Sigmoid colon (tissue), 7 donors: ENCODE measurements at places on chromosomes 5 and 9. TPM values are rescaled to one million over a fixed set of nuclear protein-coding genes. Genes with fewer than 3 reads are reported as not detected.

Gene PLAC8L1
- not detected for total RNA-seq

Gene FCN2
- not detected for total RNA-seq

Gene AFAP1L1
- total RNA-seq: 5.9 TPM

Gene C5orf22
- 22.2 TPM for total RNA-seq

Gene CER1
- 0.71 TPM for total RNA-seq

Gene NR2F1-AS1
- 9.3 TPM for total RNA-seq

Gene MRPL22
- 29.8 TPM for total RNA-seq

Gene TSLP
- 1.2 TPM for total RNA-seq

Gene MGAT4B
- total RNA-seq: 30.1 TPM

DNA sequence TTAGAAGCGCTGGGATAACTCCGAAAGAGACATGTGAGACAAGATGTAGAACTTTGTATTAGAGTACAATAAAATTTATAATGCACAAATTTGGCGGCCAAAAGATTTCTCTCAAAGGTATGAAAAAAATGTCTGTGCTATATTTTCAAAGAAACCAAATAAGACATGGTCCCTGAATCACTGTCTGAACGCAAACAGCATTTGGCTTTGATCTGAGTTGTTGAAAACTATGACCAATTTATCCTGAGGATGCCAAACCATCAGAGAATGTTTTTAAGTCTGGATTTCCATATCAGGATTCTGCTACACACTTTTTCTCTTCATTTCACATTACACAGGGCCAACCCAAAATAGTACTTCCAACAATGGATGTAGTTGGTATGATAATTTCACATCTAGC lies 9.9 kb upstream of the GLIS3 start:
- DNase-seq: no peak

DNA sequence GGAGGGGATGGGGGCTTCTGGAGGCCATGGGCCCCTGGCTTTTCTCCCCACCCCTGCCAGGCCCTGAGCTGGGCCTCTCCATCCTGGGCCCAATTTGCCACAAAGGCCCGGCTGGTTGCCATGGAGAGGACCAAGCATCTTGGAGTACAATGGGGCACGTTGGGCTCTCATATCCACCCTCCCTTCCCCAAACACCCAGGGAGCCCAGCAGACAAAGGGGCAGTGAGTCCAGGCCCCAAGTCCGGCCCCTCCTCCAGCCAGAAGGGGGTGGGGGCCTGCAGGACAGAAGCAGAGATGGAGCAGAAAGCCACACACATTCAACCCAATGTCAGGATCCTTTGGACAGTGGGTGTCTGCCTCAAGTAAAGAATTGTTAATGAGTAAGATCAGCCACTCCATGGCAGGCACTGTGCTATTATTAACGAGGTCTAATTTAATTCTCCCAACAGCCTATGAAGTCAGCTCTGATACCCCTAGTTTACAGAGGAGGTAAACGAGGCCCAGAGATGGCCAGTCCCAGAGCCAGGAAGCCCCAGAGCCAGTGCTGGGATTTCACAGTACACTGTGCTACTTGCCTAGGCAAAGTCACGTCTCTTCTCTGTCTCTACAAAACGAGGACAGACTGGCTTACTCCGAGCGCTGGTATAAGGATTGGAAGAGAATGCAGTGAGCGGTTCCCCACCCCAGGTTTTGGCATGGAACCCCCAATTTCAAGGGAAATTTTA lies 2.3 kb downstream of the CRB2 start:
- DNase-seq: no peak

DNA sequence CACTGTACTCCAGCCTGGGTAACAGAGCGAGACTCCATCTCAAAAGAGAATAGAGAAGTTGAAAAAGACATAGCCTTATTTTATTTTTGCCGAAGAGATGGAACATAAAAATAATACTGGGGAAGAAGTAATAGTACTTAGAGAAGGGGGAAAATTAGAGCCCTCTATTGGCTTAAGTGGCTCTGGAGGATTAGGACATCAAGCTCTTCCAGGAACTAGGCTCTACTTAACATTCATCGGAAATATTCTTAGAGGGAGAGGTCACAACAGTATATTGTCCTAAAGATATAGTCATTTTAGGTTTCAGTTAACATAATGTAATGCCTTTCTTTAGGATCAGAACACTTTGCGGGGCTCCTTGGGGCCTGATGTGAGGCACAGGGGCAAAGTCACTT lies 86.0 kb upstream of the PLPP1 start:
- no peak for DNase-seq

GRCh38 chr9:3413984-3414383 lies 111.8 kb downstream of the RFX3 start:
- no peak for DNase-seq

DNA sequence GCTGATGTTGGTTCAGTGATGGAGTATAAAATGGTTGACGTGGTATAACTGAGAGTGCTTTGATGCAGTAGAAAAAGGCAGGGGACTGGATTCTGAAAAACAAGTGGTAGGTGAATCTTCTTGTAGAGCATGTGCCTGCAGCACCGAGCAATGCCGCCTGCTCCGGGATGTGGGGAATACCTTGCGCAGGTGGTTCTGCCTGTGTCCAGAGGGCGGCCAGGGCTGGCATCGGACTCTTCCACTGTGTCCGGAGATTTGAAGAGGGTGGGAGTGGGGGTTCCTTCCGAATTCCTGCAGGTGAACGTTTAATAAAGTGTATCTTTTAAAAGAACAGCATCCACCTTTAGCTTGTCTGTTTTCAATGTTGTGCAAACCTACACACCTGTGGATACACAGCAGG lies 238.0 kb downstream of the FANCC start:
- DNase-seq: peak; percentile 53

DNA sequence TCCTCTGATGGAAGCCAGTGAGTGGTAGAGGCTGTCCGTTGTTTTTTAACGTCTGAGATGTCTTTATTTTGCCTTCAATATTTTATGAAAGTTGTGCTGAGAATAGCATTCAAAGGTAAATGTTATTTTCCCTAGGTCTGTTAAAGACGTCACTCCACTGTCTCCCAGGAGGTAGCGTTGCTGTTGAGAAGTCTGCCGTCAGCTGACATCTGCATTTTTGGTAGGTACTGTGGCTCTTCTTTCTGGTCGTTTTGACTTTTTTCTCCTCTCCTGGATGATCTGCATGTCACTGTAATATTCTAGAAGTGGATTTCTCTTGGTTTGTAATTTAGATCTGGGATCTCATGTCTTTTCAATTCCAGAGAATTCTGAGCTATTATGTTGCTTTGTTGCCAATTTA lies 26.4 kb downstream of the SURF6 start:
- no peak for DNase-seq

- no peak for DNase-seq
These were observed 9.1 kb downstream of the LRRC70 start for GRCh38 chr5:62587737-62588136.

DNA sequence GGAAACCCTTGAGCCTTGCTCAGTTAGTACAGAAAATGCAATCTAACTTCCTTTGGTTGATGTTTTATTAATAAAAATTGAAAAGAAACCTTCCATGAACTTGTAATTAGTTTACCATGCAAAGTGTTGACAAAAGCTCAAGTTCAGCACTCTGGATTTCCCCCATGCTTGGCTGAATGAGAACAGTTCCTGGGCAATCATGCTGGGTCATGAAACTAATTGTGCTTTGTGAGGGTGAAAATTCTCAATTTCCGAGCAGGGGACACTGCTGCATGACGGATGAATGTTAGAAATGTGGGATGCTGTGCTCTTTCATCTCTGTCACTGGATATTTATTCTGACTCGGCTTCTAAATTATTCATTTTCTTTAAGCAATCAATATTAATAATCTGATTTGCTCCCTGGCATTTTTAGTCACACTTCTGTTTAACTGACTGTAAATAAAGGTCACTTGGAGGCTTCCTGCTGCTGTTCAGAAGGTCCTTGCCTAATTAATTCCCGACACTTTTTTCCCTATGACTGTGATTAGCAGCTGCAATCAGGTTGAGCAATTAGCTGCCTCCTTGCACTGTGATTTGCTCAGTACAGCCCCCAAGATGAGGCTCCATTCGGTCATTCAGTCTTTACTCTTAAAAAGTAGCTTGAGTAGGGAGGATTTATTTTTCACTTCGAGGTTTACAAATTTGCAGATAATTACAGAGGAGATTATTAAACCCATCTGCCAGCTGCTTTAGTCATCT lies 678.1 kb upstream of the ZNF608 start:
- DNase-seq: no peak

GRCh38 chr5:132254321-132254977 lies 3.0 kb upstream of the PDLIM4 start:
- DNase-seq: peak; percentile 72

- DNase-seq: no peak
These were observed 286.4 kb downstream of the FANCC start for GRCh38 chr9:95030920-95031642.

GRCh38 chr9:110065532-110065931 lies 142.4 kb downstream of the C9orf152 start:
- DNase-seq: no peak

DNA sequence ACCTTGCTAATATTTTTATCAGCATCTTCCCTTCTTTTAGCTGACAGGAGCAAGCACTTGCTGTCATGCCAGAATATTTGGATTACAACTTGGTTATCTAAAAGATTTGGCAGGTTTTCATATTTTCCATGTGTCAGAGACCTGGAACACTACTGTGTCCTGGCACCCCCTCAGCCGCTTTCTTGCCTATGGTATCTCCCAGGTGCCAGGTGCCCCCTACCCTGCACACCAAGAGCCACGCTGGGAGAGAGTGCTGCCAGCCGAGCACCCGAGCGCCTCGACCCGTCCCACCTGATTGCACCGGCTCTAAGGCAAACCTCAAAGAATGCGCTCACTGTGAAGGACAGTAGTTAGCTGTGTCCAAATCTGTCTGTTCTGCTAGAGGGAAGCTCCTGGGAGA lies 84.8 kb downstream of the GTF3C4 start:
- no peak for DNase-seq

DNA sequence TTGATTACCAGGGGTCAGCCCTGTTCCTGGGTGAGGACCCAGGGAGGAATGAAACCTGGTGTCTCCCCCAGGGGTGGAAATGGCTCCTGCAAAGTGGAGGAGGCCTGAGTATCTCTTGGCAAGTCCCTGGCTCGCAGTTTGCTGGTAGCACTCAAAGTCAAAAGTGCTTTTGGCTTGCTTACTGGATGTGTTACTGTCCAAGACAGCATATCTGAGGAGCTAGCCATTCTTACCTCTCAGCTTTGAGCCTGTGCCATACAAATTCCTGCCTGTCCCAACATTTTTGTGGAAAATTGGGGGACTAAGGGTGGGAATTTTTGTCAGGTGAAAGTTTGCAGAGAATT lies 9.9 kb downstream of the ZNF618 start:
- no peak for DNase-seq
